NK-92 treated with Interleukin-12 subunit alpha and Interleukin-12 subunit beta, amount 100 ng/mL, for 24 hours (cell line): ENCODE measurements at places on chromosomes 1 and 21.

GRCh38 chr1:109786531-109787021, 22.9 kb upstream of the EPS8L3 start:
- DNase-seq = no peak

- no peak for DNase-seq
Observed at GRCh38 chr1:195516036-195516435, 1092.2 kb downstream of the KCNT2 start.

GRCh38 chr21:46421756-46422555, 36.7 kb upstream of the DIP2A start:
- DNase-seq = no peak

GRCh38 chr1:68213843-68214242, 18.5 kb downstream of the WLS start:
- no peak for DNase-seq

- DNase-seq = no peak
Observed at GRCh38 chr1:93822730-93823425, 56.1 kb downstream of the DNTTIP2 start.

GRCh38 chr1:167426716-167427115, 91.6 kb downstream of the CD247 start:
- DNase-seq = no peak

GRCh38 chr1:19339214-19339861, 27.2 kb downstream of the SLC66A1 start:
- DNase-seq = no peak

GRCh38 chr1:1835546-1835945, 55.3 kb downstream of the GNB1 start:
- no peak for DNase-seq

- DNase-seq = peak; percentile 14
Observed at GRCh38 chr1:31396633-31397351, 16.2 kb upstream of the SERINC2 start.

DNA sequence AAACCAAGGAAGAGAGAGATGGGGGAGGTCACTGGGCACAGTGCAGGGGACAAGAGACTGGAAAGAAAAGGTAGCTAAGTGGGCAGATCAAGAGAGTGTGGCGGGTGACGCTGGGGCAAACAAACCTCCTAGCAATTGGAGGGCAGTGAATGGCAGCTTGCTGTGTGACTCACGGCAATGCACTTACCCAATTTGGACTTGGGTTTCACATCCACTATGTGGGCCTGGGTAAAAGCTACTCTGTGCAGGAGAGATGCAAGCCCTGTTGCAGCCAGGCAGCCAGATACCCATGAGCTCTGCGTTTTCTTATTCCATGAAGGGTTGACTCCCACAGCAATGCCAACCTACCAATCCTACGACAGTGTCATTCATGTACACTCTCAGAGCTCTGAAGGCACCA, 9.5 kb downstream of the PLXNA2 start:
- no peak for DNase-seq

DNA sequence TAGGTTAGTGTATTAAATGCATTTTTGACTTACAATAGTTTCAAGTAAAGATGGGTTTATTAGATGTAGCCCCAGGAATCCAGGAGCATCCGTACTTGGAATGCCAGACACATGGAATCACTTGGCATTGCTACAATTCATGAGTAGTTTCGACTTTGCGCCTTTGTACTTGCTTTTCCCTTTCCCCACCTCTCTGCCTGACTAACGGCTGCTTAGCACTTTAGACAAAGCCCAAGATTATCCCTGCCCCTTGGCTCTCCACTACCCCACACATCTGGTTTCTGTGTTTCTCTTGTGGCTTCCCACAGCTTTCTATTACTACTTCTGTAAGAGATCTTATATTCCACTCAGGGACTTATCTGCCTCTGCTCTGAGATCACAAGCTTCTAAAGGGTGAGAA, 397.7 kb upstream of the POU3F1 start:
- DNase-seq = no peak

DNA sequence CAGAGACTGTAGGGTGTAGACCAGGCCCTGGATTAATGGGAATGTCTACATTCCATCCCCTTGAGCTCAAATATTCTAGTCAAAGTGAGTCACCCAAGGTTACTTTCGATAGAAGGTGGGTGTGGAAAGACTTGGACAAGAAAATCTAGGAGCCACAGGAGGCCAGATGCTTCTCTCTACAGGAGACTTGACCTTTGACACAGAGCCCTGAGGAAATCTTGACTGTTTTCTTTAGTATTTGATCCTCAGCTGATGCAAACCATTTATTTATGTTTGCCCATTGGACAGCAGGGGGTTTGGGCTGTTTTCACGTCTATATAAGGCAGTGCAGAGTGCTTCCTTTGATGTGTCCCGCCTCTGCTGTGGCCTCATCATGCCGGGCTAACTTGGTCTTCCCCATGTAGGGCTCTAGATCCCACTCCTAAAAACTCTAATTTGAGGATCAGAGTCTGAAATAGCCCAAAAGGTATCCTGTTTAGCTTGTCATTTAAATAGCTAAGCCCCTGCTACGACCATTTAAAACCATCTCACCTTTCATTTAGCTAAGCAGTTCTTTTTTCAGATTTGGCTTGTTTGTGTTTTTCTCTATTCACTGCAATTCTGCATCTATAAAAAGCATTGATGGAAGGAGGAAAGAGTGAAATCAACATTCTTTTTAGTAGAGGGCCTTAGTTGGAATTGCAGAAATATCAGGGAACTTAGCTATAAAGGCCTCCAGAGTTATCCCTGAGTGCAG, 15.5 kb upstream of the MAP3K7CL start:
- no peak for DNase-seq

GRCh38 chr1:28378906-28379305, 9.4 kb downstream of the PHACTR4 start:
- no peak for DNase-seq
